ENCODE measurements at places on chromosomes 13 and 19.

- no peak for DNase-seq
Observed at GRCh38 chr13:34044660-34045080, 226.7 kb downstream of the RFC3 start.

- no peak for DNase-seq
Observed at GRCh38 chr13:111171629-111172028, 56.5 kb downstream of the ARHGEF7 start.

GRCh38 chr19:28543244-28543776 is 669.6 kb downstream of the UQCRFS1 start:
- DNase-seq = no peak

- DNase-seq = no peak
Observed at GRCh38 chr13:30757026-30757742, 21.8 kb downstream of the ALOX5AP start.

- no peak for DNase-seq
Observed at GRCh38 chr19:45448887-45449299, 18.9 kb upstream of the FOSB start.

- DNase-seq = no peak
Observed at GRCh38 chr13:26785838-26786630, 25.4 kb upstream of the GPR12 start.

GRCh38 chr19:7153022-7153421 is 83.5 kb downstream of the ZNF557 start:
- DNase-seq = no peak

DNA sequence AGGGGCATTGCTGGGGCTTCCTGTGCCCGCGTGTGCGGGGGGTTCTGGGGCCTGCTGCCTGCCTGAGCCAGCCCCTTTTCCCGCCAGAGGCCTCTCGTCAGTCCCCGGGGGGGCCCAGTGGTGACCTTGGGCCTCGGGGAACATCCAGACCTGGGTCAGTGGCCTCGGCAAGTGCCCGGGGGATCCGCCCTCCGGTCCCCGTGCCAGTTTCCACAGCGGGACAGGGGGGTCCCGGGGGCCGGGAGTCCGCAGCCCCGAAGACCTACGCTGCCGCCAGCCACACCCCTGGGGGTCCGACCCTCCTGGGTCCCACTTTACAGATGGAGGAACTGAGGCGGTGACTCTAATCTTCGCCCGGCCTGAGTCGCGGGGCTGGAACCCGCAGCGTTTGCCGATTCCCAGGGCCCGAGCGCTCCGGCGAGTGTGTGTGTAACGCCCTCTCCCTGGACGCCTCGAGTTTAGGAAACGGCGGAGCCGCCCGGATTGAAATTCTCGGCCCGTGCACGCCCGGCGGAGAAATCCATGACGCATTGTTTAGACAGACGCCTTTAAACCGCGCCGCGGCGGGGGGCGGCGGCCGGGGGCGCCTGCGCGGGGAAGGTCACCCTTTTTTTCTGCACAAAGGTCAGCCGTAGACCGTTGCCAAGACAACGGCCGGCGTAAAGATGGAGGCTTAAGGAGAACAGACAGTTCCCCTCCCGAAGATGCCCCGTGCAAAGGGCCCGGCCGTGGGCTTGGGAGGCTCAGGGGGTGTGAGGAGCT is 39.3 kb downstream of the EFNA2 start:
- peak; percentile 36 for DNase-seq

GRCh38 chr13:78836238-78836784 is 177.4 kb upstream of the OBI1 start:
- DNase-seq = no peak

GRCh38 chr19:17420475-17420924 is 653 bp downstream of the MVB12A start:
- DNase-seq = peak; percentile 33

DNA sequence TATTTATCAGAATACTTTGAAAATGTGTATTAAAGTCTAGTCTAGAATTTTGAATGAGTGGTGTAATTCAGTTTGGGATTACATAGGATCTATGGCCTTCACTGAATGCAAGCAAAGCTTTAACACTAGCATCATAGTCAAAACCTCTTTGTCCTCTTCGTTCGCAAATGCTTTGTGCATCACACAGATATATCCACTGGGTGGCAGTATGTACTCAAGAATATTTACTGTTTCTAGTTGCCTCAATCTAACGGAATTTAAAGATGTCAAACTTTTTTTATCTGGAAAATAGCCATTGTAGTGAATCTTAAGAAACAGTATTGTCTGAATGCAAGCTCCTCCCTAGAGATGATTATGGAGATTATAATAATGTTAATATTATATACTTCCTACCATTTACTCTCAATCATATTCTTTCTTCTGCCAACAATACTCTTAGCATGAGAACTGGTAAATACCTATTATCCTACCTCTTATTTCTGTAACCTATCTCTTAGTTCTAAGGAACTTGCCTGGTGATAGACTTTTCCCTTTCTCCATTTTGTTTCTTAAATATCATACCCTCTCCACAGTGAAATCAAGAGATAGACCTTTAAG is 25.8 kb downstream of the LACC1 start:
- peak; percentile 65 for DNase-seq

DNA sequence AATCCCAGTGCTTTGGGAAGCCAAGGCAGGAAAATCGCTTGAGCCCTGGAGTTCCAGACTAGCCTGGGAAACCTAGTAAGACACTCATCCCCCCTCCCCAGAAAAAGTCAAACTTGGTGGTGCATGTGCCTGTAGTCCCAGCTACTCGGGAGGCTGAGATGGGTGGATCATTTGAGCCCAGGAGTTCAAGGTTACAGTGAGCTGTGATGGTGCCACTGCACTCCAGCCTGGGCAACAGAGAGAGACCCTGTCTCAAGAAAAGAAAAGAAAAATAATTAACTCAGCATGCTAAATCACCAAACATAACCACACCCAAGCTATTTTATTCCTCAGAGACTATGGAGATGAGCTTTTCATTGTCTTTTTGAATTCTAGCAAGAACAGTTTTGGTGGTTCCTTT is 56.2 kb upstream of the SCEL start:
- no peak for DNase-seq

- DNase-seq = no peak
Observed at GRCh38 chr19:9935506-9936325, 599 bp downstream of the OLFM2 start.

- DNase-seq = peak; percentile 50
Observed at GRCh38 chr13:45194081-45194939, 6.5 kb downstream of the KCTD4 start.

GRCh38 chr13:105573136-105573535 is 962.3 kb downstream of the EFNB2 start:
- DNase-seq = no peak

GRCh38 chr13:20132052-20132634 is 28.7 kb downstream of the GJA3 start:
- no peak for DNase-seq

GRCh38 chr13:93355094-93355493 is 128.5 kb downstream of the GPC6 start:
- no peak for DNase-seq

DNA sequence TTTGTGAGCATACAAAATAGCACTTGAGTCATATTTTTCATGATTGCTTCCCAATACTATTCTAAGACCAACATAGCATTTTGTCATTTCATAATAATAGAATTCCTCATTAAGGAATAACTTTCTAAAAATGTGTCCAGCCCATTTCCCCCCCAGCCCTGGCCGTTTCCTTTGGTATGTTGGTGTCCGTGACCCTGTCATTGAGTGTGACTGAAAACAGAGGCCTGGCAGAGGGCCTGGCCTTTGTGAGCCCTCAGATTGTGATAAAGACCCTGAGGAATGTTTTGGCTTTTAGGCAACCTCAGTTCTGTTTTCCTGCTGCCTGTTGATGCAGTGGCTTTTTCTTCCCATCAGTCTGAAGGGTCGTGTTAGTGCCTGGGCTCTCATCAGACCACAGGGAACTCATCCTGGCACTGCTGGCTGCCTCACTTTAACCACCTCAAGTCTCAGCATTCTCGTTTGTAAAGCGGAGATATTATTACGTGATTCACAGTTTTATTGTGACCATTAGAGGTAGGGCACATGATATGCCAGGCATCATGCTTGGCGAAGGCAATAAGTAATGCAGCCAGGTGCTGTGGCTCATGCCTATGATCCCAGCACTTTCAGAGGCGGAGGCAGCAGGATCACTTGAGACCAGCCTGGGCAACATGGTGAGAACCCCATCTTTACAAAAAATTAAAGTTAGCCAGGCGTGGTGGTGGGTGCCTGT is 13.8 kb downstream of the SPINT2 start:
- DNase-seq = no peak

DNA sequence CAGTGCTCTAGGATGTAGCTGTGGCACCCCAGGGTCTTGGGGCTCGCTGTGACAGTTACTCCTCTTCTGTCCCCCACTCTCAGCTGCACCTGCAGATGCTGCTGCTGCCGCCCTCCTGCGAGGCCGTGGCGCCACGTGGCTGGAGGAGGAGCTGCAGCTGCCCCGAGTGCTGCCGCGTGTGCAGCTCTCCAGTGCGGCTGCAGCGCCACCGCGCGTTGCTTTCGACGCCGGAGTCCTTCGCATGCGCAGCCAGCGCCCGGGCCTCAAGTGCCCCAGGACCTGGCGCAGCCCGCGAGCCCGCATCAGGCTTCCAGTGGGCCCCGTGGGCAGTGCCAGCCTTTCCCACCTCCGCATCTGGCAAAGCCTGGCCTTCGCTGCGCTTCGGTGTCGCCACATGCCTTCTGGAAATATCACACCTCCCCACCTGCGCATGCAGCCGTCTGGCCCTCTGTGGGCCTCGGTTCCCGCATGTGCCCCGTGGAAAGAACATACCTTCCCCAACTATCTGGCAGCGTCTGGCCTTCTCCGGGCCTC is 692 bp upstream of the ZNF580 start:
- peak; percentile 62 for DNase-seq

GRCh38 chr13:61466280-61466679 is 50.6 kb upstream of the PCDH20 start:
- no peak for DNase-seq

DNA sequence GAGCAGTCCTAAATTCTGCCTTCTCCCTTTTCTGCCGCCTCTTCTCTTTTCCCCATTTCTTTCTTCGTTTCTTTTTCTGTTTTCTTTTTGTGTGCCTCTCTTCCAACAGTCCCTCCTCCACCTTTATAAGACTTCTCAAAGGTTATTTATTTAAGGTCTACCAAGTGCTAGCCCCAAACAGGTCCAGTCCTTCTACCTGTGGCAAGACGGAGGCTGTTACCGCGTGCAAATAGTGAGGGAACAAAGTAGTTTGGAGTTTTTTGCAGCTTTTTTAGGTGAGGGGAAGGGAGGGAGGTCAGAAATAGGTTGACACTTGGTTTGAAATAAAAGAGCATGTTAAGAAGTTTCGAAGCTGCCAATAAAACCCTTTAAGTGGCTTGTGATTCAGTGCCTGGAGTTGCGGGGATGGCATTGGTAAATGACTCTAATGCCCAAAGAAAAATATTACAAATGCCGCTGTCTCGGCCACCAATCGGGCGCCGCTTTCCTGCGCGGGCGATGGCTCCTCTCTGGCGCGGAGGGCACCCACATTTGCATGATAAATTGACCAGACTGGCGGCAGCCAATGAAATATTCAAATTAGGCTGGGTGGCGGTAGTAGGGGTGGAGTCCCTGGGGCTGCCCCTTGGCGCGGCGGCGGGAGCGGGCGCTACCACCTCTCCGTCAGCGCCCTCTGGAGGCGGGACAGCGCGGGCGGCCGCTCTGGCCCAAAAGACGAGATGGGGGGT is 7.5 kb upstream of the TSHZ3 start:
- peak; percentile 82 for DNase-seq

DNA sequence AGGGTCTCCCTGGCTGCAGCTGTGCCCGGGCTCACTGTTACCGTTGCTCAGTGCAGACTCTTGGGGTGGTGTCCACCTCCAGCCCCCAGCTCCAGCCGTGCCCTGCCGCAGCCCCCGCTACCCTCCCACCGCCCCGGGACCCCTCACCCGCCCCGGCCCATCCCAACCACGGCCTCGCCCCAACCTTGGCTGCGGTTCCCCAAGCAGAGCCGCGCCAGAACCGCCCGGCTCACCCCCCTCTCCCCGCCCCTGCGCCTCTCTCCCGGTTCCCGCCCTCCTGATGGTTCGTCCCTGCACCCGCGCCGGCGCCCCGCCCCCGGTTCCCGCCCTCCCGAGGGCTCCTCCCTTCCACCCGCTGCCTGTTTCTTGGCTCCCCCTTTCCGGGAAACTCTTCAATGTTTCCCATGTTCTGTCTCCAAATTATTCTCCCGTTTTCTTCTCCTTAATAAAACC is 40.3 kb downstream of the ANKRD10 start:
- peak; percentile 69 for DNase-seq

DNA sequence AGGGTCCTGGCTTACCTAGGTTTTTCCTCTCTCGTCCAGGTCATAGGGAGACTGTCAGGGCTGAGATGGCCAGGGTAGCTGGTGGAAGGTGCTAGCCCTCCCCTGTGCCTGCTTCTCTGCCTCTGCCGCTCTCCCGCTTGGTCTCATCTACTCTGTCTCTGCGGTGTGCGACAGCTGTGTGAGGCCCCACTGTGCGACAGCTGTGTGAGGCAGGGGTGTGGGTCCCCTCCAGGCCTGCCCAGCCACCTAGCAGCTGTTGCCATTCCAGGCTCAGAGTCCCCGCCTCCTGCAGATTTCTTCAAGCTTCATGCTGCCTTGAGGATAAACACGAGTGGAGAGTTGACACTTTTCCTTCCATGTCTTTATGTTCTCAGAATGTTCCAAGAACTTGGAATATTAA is 53.0 kb downstream of the ARHGEF7 start:
- DNase-seq = no peak

DNA sequence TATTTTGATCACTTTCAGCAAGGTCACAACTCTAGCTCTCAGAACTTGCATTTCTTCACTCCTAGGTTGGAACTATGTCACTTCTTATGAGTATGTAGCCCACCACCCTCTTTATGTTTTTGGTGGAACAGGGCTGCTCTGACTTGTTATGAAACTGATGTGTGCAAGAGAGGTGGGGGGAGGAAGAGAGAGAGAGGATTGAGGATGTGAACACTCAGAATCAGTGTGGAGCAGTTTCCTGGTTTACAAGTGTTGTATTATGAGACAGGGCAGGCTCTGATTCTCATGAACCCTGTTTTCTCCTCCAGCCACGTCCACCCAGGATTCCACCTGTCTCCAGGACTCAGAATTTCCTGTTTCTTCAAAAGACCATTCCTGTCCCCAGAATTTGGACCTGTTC is 16.1 kb downstream of the ZNF317 start:
- no peak for DNase-seq

DNA sequence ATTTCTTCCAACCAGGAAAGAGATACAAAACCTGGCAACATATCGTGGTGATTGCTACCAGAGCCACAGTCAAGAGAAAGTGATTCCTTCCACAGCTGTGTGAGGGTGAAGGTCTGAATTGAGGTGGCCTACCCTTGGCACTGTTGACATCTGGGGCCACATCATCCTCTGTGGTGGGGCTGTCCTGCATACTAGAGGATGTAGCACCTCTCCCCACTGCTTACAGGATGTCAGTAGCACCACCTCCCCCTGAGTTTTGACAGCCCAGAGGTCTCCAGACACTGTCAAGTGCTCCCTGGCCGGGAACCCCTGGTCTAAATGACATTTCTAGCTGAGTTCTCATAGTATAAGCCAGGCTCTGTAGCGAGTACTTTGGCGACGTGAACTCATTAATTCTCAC is 15.5 kb downstream of the PTGER1 start:
- DNase-seq = no peak
